ENCODE measurements at places on chromosomes 7 and 10. TPM values are rescaled to one million over a fixed set of nuclear protein-coding genes. Genes with fewer than 3 reads are reported as not detected.

DNA sequence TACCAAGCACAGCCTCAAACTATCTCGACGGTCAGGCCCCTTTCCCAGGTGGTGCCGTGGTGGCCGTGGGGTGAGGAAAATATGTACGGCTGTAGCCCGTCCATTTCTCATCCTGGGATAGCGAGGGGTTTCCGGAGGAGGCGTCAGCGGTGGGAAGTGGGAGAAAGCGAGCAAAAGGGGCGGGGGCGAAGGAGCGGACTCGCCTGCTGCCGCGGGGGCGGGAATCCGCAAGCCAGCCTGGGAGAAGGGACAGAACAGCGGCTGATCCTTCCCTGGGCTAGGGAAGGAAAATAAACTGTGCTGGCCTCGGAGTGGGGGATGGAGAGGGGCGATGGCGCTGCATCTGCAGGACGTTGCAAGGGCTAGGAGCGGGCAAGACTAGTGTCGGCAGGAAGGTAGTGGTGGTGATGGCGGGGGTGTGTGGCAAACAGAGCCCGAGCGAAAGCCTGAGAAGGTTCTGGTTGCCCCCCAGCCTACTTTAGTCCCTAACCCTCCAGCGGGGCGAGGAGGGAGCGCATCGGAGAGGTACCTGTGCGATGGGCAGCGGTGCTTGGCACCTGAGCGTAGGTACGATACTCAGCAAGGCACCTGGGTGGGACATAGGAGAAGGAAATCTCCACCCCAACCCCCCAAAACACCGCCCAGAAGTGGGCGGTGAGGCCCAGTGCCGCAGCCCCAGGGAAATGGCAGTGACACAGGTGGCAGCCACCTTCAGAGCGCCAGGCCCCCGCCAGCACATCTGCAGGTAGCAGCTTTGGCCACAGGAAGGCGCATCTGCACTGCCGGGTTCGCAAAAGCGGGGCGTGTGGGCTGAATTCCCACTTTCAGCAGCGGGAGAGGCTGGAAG, 49.9 kb upstream of the STEAP1B start:
- no peaks in the 10 kb centered on the region for H3K36me3 ChIP-seq
- H3K27me3 ChIP-seq, result peaks cover 63% of the 10 kb centered on the region
- DNase-seq, result no peak
- H3K4me1 ChIP-seq, result peaks cover 13% of the 10 kb centered on the region
- H3K27ac ChIP-seq, result no peak overlapping the region

GRCh38 chr10:47025253-47025539, 114.0 kb downstream of the PTPN20 start:
- DNase-seq, result peak; percentile 75
- H3K36me3 ChIP-seq, result no peaks in the 10 kb centered on the region
- H3K27me3 ChIP-seq, result no peaks in the 10 kb centered on the region
- no peak overlapping the region for H3K4me3 ChIP-seq
- no peak overlapping the region for H3K27ac ChIP-seq
- no peaks in the 10 kb centered on the region for H3K4me1 ChIP-seq

- DNase-seq, result peak; percentile 56
- no peaks in the 10 kb centered on the region for H3K4me1 ChIP-seq
- no peak overlapping the region for H3K4me3 ChIP-seq
Measured at GRCh38 chr10:11442001-11442773, 169.3 kb downstream of the USP6NL start.

DNA sequence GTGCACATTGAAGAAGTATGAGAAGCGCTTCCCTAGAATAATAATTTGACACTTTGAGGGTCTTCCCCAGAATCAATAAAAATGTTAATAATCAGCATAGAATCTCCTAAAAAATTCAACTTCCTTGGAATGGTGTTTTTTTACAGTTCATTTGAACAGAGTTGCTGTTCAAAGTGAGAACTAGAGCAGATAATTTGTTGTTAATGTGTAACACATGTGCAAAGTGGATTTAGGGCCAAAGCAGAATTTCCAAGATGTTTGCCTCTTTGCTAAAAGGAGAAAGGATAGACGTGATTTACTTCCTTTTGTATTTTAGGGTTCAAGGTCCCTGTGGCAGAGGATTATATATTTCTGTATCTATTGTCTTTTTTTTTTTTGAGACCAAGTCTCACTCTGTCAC, 73.8 kb downstream of the ZNF277 start:
- peaks cover 2% of the 10 kb centered on the region for H3K4me1 ChIP-seq
- no peaks in the 10 kb centered on the region for H3K36me3 ChIP-seq
- H3K4me3 ChIP-seq, result no peak overlapping the region
- DNase-seq, result no peak
- no peaks in the 10 kb centered on the region for H3K27me3 ChIP-seq

The CHN2 gene
- 0.64 TPM for total RNA-seq

DNA sequence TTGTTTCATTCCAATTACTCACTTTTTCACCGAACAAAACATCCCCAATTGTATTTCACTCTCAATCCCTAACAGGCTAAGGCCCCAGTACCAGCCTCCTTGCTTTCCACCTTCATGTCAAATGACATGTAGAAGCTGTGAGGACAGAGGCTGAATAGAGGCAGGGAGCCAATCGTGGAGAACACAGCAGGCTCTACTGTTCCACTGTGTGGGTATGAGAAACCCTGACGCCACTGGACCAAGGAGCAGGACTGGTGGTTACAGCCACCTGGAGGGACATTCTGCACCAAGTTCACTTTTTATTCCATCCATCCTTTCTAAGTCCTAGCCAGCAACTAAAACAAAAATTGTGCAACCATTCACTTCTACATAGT, 502.8 kb downstream of the SORCS1 start:
- DNase-seq, result no peak
- H3K4me1 ChIP-seq, result no peaks in the 10 kb centered on the region
- no peak overlapping the region for H3K27ac ChIP-seq
- H3K36me3 ChIP-seq, result no peaks in the 10 kb centered on the region
- no peaks in the 10 kb centered on the region for H3K27me3 ChIP-seq

GRCh38 chr7:135562720-135563119, 5.0 kb downstream of the NUP205 start:
- H3K4me3 ChIP-seq, result no peak overlapping the region
- no peaks in the 10 kb centered on the region for H3K36me3 ChIP-seq
- H3K4me1 ChIP-seq, result peaks cover 4% of the 10 kb centered on the region
- no peak for DNase-seq

The PDK4 gene
- 0.56 TPM for total RNA-seq

DNA sequence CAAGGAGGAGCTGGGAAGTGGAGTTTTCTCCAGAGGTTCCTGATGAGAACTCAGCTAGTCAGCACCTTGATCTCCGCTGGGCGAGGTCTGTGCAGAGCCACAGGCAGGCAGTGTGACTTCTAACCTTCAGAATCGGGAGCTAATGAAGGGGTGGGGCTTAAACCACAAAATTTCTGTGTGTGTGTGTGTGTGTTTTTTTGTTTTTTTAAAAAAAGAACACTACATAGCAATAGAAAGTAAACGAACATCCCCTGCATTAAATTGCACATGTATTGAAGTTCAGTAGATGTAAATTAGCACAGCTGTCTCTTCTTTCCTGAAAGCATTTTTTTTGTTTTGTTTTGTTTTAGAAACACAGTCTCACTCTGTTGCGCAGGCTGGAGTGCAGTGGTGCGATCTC, 46.2 kb downstream of the RBM17 start:
- no peak overlapping the region for H3K27ac ChIP-seq
- H3K4me1 ChIP-seq, result peaks cover 8% of the 10 kb centered on the region
- H3K36me3 ChIP-seq, result no peaks in the 10 kb centered on the region
- no peak overlapping the region for H3K4me3 ChIP-seq

Data from osteocyte (in vitro differentiated cells).